G401 (cell line): ENCODE measurements at places on chromosomes 3 and 15. TPM values are rescaled to one million over a fixed set of nuclear protein-coding genes. Genes with fewer than 3 reads are reported as not detected.

The HAPLN3 gene
- 60.6 and 74.5 TPM in 2 replicates for total RNA-seq

The HIGD2B gene
- not detected in 2 replicates for total RNA-seq

The CPLX3 gene
- total RNA-seq, result not detected in 2 replicates

The EXD1 gene
- total RNA-seq, result 0.03 TPM in 1 of 2 replicates, not detected in the other

The PLCH1 gene
- total RNA-seq, result 12.8 and 14.8 TPM in 2 replicates

The AADAC gene
- total RNA-seq, result not detected in 2 replicates

The RPP14 gene
- 17.0 and 25.1 TPM in 2 replicates for total RNA-seq

The ROBO2 gene
- total RNA-seq, result not detected in 2 replicates

The GLDN gene
- total RNA-seq, result not detected in 2 replicates

The LRRN1 gene
- total RNA-seq, result not detected in 2 replicates

The RPL14 gene
- 174 and 244 TPM in 2 replicates for total RNA-seq

The KBTBD13 gene
- total RNA-seq, result 0.37 TPM in 1 of 2 replicates, not detected in the other

The TMEM158 gene
- total RNA-seq, result not detected in 2 replicates

The SERPINI2 gene
- total RNA-seq, result not detected in 2 replicates

The SEMA5B gene
- total RNA-seq, result 0.03 TPM in 1 of 2 replicates, not detected in the other

The GPR171 gene
- not detected in 2 replicates for total RNA-seq

The ECT2 gene
- 59.0 and 90.0 TPM in 2 replicates for total RNA-seq

The EDC3 gene
- total RNA-seq, result 27.7 and 28.2 TPM in 2 replicates

The GOLGA6L10 gene
- 0.47 and 0.98 TPM in 2 replicates for total RNA-seq

The SPATA12 gene
- total RNA-seq, result not detected in 2 replicates

The ATP13A4 gene
- total RNA-seq, result not detected in 2 replicates

The TMEM89 gene
- not detected in 2 replicates for total RNA-seq

The SLC22A14 gene
- total RNA-seq, result not detected in 2 replicates

The SPESP1 gene
- total RNA-seq, result 0.17 and 0.43 TPM in 2 replicates
